Muscle of back (tissue), 13 donors: ENCODE measurements at places on chromosomes 3 and 15.

DNA sequence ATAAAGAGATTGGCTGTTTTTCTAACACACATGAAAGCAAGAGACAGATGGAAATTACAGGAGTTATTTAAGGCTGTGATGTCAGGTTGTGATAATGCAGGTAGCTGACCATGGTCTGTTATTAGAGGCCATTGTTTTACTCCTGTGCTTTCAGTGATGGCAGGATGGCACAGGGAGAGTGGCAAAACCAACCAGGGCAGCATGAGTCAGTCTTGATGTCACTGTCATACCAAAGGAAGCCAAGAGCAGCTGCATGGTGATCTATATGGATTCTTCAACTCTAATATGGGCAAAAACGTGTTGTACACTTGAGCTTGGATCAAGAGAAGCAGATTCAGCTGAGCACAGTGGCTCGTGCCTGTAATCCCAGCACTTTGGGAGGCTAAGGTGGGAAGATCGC lies 91.8 kb upstream of the LMOD3 start:
- DNase-seq: no peak

DNA sequence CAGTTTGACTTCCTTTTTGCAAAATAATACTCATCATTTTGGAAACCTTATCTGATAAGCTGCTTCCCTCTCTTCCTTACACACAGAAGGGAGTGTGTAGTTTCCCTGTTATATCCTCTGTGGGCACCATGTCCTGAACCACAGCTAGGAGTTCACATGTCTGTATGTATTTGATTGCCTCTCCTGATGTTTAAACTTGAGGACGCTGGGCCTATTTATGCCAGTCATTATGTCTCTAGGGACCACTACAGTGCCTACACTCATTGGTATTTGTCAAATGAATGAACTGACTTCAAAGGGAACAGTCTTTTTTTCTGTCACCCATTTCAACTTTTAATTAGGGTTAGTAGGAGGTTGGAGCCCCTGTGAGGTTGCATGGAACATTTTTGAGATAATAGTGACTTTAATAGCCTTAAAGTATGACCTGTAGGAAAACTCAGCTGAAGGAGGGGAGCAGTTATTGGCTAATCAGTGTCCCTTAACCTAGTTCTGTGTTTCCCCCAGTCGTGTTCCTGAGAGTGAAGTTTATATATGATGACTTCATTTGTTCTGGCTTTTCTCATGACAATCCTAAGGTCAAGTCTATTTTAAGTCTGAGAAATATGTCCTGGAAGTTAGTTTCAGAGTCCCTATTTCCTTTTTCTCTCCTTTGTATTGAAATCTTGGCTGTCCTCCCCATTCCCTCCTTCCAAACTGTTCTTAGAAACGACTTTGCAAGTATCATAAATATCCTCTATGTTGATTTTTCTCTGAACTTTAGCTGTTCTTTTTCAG lies 28.9 kb downstream of the PDE8A start:
- DNase-seq: peak; percentile 85

- no peak for DNase-seq
Measured at GRCh38 chr3:181487236-181487978, 224.3 kb upstream of the SOX2 start.

DNA sequence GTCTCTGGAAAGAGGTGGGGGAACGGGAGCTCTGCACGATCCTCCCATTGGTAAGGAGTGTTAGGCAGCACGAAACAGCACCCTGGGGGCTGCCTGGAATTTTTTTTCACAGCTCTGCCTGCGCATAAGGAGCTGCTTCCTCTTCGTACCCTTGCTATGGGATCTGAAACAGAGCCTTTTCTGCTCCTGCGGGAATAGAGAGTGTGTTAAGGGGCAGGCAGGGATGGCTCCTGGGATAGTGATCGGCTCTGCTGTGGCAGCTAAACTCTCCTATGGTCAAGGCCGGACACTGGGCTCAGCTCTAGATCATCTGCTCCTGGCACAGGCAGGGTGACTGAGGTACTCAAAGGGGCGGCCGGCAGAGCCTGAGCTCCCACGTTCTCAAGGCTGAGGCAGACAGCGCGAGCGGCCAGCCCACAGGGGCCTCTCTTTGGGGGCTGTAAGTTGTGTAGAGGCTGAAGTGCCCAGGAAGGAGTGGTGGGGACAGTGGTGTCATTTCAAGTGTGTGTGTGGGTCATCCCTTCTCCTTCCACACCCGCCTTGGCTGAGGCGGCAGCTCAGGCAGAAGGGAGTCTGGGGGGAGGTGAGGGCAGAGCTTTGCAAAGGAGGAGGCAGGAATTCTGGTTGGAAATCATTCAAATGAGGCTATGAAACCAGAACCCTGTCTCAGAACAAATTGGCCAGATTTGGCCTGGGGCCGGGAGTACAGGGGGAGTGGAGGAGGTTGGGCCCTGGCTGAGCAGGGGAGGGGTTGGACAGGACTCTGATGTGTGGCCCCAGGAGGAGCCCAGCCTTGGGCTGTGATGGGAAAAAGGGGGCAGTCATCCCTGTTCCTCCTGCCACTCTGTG lies 31.0 kb downstream of the EPHB3 start:
- peak; percentile 67 for DNase-seq

DNA sequence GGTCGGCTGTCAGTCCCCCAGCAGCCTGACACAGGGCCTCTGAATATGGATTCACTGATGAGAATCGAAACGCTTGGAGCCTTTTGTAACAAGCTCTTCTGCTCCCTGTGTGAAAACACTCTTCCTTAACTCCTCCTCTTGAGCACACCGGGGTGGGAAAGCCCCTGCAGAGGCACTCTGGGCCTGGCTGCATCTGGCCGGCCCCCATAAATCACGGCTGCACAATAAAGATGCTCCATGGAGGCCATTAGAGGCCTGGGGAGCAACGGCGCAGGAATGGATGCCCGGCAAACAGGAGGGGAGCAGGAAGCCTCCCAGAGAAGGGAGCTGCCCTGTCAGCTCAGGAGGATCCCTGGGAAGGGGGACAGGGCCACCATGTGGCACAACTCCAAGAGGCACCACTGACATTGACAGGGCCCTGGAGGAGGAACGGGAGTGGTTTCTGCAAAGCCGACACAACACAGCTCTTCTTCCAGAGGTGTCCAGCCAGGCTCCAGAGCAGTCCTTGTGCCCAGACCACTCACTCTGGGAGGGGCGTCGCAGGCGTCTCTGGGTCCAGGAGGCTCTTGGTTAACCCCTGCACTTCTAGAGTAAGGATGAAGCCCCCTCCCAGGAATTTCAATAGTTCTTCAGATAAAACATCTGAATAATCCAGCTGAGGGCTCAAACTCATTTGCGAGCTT lies 509.3 kb upstream of the PPP2R3A start:
- DNase-seq: peak; percentile 1

DNA sequence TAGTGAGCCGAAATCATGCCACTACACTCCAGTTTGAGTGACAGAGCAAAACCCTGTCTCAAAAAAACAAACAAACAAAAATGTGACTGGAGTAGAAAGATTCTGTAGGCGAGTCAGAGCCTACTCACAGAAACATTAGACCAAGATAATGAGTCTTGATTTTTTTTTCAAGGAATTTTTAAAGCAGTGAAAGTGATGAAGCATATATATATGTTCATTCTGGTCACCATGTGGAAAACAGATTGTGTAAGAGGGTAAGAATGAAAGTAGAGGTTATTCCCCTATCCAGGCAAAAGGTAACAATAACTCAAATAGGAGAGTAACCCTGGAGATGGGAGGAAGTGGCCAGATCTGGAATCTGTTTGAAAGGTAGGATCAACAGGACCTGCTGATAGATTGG lies 26.2 kb upstream of the FHIT start:
- no peak for DNase-seq
